DMS153 (cell line): ENCODE measurements at places on chromosomes 7 and 10.
A peak's percentile ranks its signal among the peaks of the same experiment; 100 is the strongest.

DNA sequence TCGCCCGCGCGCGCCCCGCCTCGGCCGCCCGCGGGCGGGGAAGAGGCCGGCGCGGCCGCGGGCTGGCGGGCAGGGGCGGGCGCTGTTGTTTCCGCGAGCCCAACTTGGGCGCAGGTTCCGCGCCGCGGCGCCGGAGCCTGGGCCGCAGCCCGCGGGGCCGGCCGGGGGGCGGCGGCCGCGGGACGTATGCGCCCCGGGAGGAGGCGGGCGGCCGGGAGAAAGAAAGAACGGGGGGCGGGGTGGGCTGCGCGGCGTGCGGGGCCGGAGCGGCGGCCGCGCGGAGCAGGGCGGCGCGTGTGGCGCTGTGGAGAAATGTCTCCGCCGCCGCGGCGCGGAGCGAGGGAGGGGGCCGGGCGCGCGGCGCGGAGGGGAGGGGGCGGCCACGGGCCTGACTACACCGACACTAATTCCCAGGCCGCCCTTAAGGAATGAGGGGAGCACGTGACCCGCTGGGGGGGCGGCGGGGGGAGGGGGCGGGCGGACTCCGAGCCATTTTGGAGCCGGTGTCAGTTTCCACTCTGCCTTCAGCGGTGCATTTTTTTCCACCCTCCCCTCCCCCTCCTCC is at the start of gene BMI1:
BMI1 (plus strand) TSS at position 509 of the 565 bp plus-strand sequence. CDS start 5,351 bp downstream, outside the sequence.
- peak; percentile 7 for DNase-seq

GRCh38 chr7:102446387-102447156 is 13.2 kb downstream of the ORAI2 start:
- DNase-seq = no peak

DNA sequence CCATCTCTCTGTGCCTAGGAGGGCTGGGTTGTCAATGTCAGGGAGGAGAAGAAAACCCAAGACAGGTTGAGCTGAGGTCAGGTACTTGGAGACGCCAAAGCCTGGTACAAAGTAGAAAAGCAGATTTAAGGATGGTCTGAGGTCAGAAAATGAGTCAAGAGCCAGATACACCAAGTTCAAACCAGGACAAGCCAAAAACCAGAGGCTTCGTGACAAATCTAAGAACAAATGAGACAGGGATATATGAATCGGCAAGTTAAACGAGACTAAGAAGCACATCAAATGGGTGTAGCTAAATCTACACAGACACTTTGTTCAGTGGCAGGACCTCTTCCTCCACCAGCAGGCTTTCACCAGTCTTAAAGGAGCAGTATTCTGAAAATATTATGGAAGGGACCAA is 34.2 kb downstream of the C7orf33 start:
- no peak for DNase-seq

DNA sequence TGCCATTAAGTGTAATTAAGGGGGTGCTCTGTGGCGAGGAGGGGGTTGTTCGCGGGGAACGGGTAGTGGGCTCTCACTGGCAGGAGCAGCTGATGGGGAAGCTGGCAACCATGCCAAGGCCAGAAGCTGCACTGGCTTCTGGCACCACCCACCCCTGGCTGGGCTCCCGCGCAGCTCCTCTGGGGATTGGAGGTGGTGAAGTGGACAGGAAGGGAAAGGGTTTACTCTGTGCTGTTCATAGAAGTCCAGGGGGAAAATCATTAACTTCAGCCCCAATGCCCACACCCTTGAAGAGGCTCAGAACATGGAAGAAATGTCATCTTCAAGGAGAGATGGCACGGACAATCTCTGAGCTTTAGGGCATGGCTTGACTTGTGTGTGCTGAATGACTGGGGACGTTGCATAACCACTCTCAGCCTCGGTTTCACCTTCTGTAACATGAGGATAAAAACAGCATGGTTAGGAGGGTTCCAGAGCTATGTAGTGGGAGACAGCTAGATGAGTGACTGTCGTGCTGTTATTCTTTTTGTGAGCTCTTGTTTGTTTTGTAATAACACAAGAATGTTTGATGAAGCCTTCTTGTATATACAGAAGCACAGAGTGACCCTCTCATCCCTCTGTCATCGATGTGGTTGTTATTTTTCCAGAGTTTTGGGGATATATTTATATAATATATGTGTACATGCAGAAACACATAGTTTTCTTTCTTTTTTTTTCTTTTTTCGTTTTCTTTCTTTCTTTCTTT is 29.9 kb downstream of the KAZALD1 start:
- peak; percentile 49 for DNase-seq

DNA sequence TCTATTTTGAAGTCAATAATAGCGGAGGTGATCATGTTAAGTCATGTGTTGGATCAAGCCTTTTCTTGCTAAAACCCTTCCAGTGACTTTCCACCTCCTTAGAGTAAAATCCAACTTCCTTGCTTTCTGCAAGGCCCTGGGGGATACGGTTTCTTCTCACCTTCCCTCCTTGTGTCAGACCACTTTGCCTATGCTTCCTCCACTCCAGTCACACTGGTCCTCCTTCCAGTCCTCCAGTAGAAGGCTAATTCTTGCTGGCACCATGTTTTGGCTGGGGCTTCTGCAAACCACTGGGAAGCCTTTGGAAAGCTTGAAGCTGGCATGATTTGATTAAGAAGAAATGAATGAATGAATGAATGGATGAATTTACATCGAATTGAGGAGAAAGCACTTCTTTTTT is 169.5 kb downstream of the PLXDC2 start:
- DNase-seq = no peak

DNA sequence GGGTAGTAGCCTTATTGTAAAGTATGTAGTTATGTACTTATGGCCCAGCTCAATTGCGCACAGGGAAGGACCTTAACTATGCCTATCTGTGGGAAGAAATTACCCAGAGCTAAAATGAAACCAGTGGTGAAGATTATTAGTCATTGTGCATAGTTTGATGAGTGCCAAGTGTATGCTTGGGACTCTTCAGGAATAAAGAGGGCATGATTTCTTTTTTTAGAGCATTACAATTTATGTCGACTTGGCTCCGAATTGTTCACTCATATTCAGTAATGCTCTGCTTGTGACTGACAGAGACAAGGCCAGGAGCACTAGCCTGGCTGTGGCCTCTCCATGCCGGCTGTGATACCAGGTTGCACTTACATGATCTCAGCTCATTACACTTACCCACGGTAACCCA is 269.5 kb downstream of the TRIL start:
- no peak for DNase-seq

DNA sequence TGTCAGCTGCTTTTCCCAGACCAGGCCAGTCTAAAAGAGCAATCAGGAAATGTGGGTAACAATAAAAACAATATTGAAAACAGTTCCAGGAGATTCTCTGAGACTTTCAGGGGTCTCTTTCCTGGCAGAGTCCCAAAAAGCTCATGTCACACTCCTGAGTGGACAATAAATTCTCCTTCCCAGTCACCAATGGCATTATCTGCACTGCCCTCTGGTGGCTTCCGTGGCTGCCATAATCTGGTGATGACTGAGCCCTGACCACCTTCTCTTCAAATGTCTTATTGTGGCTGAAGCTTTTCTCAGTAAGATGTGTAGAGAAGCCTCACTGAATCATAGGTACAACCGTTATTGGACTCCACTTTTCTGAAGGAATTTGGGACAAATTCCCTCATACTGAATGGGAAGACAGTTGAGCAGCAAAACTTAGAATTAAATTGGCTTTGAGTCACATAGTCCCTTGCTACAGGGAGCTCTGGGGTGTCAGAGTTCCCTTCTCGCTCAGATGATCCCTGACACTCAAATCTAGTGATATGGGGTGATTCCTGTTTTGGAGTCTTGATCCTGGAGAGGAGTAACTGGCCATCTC is 24.4 kb upstream of the ASAH2 start:
- DNase-seq = no peak

DNA sequence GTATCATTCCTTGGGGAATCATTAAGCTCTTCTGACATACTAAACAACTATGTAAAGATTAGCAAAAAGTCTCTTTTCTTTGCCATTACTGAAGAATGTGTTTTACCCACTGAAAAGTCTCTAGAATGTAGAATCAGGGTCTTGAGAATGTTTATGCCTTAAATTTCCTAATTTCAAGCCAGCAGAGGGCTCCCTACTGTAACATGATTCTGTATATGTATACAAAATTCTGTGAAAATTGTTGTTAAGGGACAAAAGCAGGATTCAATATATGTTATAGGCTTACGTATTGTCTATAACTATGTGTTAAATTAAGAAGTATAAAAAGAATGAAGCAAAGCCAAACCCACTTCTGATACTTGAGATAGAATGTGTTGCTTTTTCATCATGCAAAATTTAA is 296.9 kb upstream of the DGKB start:
- DNase-seq = no peak

- DNase-seq = peak; percentile 8
Observed at GRCh38 chr7:65307651-65308299, 65.9 kb upstream of the ZNF92 start.

- DNase-seq = no peak
Observed at GRCh38 chr10:3427950-3428354, 255.4 kb upstream of the PITRM1 start.

DNA sequence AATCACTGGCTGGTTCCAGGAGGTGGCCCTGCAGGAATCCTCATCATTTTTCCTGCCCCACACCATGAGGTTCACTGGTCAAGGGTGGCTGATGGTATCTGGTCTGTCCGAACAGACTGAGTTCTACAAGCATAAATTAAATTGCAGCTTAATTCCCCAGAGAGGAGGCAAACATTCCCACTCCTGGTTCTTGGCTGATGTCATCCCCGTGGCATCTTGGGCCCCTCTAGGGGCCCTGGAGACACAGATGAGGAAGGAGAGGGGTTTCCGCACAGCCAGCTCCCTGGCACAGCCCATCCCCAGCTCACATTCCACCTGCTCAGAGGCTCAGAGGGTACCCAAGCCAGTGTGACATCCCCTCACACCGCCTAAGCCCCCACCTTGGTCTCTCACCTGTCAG is 5.3 kb upstream of the KLRG2 start:
- DNase-seq = no peak

DNA sequence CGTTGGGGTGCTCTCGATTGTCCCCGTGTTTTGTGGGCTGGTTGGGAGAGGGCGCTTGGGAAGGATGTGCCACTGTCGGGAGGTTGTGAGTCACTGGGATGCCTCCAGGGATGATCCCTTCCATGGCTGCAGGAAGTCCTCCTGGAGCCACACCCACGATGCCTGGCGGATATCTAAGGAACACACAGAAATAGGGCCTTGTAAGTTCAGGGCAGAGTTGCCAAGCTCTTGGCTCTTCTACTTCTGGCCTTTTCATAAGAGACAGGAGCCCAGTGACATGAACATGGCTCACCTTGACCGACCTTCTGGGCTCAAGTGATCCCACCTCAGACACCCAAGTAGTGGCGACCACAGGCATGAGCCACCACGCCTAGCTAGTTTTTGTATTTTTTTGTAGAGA is 47.6 kb downstream of the ZRANB1 start:
- no peak for DNase-seq

- no peak for DNase-seq
Observed at GRCh38 chr7:158125721-158126120, 461.9 kb downstream of the PTPRN2 start.

DNA sequence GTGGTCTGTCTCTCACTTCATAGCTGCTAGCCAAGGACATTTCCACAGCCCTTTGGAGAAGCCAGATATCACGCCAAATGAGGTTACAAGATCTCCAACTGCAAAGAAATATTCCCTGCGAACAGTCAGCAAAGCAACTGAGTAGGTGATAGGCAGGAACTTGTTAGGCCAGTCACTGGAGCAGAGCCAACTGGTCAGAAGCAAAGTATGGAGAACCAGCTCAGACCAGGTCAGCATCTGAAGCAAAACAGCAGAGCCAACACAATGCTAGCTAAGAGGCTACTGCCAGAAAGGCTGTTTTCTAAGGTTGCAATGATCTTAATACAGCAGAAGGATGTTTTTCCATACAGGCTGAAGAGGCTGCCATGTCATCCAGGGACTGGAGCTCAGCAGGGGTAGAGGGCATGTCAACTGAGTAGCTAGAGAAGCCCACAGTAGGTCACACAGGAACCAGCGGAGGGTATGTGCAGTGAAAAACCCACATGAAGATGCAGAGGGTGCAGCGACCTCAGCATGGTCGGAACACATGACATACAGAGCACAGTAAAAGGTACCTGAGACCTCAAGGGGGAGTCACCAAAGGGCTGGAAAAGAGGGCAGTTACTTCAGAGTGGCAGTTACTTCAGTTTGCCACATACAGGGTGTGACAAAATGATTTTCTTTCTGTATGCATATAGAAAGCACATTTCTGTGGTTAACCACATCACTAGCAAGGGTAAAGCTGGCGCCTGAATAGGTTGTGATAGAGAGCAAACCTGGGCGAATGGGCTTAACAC is 8.9 kb downstream of the SEC31B start:
- DNase-seq = no peak

GRCh38 chr7:132291481-132291880 is 284.8 kb downstream of the PLXNA4 start:
- no peak for DNase-seq

- no peak for DNase-seq
Observed at GRCh38 chr10:129057856-129058663, 409.0 kb upstream of the MGMT start.

DNA sequence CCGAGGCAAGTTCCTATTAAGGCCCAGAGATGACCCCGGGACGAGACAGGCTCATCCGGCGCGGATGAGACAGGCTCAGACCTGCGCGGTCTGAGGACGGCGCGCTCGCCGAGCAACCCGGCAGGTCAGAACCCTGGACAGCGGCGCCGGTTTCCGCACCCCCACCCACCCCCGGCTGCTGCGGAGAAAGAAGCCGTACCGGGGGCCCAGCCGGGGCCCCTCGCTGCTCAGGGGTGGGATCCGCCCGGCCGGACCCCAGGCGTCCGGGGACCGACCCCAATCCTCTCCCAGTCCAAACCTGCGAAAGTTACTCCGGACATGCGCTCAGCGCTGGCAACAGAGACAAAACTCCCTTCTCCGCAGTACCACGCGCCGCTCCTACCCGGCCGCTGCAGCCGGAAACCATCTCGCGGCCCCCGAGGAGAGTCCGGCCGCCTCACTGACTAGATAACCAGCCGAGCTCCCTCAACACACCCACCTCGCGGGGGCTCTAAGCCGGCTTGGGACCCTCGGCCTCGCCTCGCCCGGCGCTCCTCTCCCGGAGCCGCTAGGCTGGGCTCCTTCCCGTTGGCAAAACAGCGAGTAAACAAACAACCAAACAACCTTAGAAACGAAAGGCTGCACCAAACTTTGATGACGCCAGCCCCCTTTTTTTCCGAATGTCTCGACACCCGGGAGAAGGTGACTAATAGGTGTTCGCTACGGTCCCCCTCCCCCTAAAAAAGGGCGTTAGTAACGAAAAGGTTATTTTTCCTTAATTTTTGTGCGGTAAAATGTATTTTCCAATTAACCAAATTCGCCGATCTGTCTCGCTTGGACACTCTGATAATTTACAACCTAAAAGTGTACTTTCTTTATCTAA is 2.3 kb upstream of the DRGX start:
- no peak for DNase-seq

DNA sequence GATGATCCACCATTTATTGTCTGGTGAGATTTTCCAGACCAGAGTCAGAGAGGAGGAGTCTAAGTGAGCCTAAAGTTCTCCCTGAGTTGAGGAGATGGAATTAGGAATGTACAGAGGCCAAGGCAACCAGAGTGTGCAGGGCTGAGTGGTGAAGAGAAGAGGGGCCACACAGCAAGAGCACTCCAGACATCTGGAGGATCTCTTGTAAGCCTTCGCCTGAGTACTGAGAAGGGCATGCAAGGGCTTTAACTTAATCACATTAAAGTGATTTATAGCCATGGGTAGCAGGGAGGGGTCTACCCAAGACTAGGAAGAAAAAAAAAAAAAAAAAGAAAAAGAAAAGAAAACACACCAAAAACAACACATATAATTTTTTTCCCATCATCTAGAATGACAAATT is 1190.4 kb downstream of the GATA3 start:
- no peak for DNase-seq
